ENCODE measurements at places on chromosomes 12 and 14.

DNA sequence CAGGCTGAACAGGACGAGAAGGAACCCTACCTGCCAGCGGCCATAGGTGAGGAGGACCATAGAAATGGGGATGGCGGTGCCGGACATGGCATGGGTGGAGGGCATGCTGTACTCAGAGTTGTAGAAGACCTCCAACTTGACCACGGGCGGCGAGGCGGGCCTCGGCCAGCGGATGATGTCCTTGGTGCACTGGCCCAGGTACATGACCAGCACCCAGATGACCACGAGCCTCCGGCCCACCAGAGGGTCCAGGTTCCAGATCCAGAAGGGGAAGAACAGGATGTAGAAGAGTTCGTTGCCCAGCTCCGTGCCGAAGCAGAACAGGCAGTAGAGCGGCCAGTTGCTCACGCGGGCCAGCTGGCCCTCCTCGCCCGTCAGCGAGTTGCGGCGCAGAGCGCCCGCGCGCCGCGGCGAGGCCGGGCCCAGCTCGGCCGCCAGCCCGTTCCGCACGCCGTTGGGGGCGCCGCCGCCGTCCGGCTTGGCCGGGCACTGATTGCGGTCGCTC, 582 bp downstream of the SGPP1 start:
- no peak for DNase-seq

DNA sequence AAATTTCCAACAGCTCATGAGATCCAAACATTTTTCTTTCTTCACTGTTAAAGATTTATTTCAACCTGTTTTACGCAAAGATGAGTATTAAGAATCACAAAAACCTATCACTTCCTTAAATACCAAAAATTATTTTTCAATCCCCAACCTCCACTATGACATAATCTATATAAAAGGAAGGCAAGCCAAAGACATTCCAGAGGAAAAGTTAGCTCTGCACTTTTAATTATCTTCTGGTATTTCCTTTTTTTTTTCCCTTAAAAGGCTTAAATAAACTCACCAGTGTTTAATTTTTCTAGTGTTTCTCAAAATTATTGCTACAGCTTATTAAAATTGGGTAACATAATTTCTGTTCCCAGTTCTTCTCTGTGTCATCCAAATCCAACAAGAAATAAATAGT, 75.9 kb downstream of the BMP4 start:
- DNase-seq: no peak

DNA sequence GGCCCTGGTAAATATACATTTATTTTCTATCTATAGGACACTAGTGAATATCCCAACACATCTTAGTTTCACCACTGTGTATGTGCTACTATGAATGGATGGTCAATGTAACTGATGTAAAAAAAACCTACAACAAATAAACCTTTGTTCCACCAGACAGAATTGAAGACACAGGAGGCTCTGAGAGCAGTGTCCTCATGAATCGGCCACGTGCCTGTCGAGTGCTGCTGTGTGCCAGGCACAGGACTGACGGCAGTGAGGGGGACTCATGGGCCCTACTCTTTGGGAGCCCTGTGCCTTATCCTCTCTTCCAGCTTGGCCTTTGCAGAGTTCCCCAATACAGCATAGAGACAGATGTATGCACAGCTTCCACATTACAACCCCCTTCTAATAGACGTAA, 18.2 kb downstream of the CINP start:
- no peak for DNase-seq

GRCh38 chr14:102883089-102883541, 39.3 kb upstream of the AMN start:
- no peak for DNase-seq

DNA sequence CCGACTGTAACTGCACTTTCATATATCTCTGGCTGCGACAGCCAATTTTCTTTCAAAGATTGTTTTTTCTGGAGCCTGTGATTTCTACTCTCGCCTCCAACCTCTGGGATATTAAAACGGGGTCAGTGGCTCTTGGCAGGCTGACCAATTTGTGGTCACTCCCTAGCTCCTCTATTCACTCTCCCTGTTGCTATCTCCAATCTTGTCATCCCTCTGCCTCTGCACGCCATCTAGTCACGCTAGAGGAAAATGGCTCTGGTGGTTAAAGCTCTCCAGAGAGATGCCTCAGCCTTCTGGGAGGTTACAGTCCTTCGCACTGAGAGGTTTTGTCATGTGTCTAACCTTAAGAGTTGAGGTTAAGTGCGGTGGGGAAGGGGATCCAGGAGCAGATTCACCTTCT, 59.8 kb upstream of the CISTR start:
- DNase-seq: no peak

Data from activated CD8-positive, alpha-beta memory T cell treated with anti-CD3 and anti-CD28 coated beads for 1 hour (primary cell).